T-helper 9 cell (primary cell): ENCODE measurements at places on chromosomes 11 and 22.

GRCh38 chr11:116580799-116581198, 192.0 kb downstream of the BUD13 start:
- DNase-seq: no peak

GRCh38 chr11:115741376-115742107, 237.3 kb upstream of the CADM1 start:
- DNase-seq: no peak

GRCh38 chr22:24144778-24145085, 36.6 kb upstream of the SUSD2 start:
- DNase-seq: no peak

DNA sequence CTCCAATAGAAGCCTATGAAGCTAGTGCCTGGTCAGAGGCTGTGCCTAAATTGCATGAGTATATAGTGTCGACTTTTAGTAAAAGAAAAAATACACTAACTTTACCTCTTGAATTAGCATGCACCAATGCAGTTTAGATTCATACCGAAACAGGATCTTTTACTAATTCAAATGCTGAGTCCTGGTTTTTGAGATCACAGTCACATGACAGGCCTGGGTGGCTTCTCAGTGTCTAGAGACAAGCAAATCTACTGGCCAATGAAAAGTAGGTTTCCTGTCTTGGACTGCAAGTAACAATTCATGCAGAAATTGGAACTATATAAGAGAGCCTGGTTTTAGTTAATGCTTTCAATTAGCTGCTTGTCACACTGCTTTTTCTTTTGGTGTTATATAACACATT, 7.2 kb downstream of the ARHGEF12 start:
- DNase-seq: no peak

GRCh38 chr22:45310331-45310976, 720 bp downstream of the FAM118A start:
- no peak for DNase-seq

DNA sequence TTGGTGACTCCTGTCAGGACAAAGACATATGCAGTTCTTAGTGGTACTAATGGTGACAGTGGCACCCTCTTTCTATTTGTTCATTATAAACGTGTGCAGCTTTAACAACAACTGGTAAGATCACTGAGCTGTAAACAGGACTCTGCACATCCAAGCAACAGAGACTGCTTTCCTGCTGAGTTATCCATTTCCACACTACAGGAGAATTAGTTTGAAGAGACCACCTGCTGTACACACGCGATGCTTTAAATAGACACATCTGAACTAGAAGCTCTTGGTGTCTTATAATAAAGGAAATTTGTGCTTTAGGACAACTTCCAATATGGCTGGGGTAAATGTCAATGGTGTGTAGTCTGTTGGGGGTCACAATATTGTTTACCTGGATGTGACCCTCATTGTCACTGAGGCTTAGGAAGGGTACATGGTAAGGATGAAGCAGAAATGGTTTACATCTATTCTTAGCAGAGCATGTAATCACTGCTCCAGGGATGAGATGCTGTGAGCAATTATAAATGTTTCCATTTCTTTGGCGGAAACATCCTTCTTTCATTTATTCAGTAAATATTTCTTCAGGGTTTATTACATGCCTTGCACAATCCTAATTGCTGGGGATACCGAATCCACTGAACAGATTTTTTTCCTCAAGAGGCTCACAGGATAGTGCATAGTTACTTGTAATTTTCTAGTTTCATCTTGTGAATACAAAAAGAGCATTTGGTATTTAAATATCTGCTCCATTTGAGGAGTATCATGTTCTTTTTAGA, 354.0 kb upstream of the CCDC90B start:
- DNase-seq: no peak

DNA sequence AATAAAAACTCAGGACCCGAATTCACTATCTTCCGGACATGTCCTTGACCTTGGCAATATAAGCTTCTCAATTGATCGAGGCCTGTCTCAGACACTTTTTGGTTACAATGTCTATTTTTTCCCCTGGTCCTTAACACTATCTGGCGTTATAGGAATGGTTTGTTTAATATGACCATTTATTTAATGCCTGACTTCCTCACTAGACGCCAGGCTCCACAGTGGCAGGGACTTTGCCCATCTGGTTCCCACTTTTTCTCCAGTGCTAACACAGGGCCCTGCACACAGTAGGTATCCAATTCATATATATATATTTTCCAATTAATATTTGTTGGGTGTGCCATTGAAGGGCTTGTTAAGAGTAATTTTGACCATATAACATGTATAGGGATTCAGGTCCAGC, 7.9 kb upstream of the CBX6 start:
- DNase-seq: no peak

DNA sequence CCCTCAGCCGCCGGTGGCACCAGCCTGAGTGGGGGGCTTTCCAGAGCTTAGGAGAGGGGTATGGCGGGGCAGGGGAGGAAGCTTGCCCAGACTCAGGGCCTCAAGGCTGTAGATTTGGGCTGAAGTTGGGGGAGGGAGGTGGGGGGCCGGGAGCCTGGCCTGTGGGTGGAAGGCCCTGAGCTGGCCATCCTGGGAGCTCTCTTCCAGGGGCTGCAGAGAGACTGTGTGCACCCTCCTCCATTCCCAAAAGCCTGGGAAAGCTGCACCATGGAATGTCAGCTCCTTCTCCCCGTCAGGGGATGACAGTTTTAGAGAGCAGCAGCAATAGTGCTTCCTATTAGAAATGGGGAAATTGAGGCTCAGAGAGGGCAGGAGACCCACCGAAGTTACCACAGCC, 1.0 kb downstream of the SYT12 start:
- DNase-seq: no peak

DNA sequence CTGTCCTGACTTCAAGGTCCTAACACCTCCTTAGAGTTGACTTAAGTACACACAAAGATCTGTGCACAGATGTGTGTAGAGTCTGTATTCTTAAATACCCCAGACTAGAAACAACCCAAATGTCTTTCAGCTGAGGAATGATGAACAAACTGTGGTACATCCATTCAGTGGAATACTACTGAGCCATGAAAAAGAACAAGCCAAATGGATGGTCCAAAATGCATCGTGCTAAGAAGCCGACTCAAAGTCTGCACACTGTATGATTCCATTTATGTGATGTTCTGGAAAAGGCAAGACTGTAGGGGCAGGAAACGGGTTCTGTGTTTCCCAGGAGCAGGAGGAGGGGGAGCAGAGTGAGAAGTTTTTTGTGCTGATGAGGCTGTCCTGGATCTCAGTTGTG, 56.7 kb upstream of the LINC01488 start:
- no peak for DNase-seq

DNA sequence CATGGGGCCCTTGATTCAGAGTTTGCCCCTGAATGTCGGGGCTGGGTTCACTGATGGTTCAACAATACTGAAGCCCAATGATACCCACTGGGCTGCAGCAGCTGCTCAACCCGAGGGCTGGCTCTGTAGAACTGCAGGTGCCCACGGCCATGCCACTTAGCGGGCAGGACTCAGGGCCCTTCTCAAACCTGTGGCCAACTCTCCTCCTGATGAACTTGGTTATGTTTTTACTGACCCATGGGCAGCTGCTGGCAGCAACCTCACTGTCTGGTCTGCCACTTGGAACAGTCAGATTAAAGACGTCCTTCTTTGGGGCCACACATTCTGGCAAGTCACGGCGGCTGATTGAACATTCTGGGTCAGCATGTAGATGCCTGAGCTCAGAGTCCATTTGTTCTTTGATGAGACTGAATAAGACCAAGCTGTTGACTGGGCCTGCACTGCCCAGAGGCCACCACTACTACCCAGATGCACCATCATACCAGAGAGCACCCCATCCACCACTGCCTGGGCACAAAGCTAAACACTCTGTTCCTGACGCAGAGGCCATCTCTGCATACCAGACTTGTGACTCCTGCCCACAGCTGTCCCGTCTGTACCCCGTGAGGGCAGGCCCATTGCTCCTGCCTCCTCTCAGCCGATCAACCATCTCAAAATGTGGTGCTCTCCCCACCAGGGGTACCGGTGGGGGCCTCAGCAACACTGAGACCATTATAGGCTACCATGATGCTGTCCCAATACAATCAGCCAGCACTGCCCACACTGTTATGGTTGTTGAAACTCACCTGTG, 67.8 kb downstream of the SHANK2 start:
- no peak for DNase-seq

DNA sequence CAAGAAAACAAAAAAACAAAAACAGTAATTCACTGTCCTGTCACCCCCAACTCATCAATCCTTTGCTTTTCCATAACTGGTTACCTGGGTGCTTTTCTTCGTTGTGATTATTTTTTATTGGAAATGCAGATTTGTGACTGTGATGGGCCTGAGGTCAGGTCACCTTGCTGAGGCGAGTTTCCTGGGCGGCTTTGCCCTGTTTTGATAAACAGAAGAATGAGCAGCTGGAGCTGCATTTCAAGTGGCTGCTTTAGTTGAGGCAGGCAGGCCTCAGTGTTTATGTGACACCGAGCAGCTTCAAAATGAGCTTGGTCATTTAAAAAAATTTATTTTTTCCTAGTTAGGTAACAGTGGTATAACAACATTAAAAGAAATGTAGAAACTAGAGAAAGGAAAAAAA, 22.2 kb downstream of the PTPRJ start:
- no peak for DNase-seq

GRCh38 chr11:73350908-73351636, 25.1 kb upstream of the RELT start:
- DNase-seq: peak; percentile 37

GRCh38 chr11:63837739-63838138, 1.2 kb upstream of the MARK2 start:
- DNase-seq: no peak

DNA sequence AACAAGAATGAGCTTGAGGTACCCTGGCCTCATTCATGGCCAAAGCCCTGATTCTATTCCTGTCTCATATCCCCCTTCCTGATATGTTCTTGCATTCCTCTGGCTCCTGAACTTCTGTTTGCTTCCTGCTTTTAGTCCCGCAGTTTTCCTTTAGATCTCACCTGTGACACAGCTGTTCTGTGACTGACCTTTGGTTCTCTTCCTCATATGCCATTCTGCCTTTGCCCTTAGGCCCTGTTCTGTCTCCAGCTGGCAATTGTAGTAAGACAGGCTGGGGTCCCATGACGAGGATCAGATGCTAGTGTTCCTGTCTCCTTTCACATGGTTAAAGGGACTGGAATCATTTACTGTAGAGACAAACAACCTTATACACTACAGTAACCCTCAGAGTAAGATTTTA, 59.0 kb upstream of the PDE3B start:
- DNase-seq: no peak

DNA sequence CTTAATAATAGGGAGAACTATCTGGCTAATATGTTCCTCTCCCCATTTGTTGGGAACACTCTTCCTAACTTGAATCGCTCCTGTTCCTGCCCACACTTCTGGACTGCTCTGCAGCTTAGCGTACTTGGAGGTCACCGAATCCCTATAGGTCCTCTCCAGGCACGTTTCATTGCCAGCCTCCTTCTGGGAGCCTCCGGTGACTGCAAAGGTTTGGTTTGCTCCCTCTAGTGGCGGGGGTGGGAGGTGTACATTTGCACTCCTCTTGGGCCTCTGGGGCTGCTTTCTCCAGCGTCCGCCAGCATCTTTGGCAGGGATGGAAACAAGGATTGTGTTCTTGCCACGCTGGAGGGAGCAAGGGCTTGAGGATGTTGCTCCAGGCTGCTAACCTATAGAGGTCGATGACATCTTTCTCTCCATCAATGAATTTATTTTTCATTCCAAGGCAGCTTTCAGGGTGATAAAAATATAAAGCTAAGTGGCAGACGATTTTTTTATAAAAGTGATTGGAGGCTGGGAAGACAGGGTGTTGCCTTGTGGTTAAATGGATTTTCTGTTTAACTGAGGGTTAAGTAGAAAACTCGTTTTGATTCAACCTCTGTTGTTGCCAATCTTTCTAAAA, 48.7 kb downstream of the TSPAN18 start:
- DNase-seq: peak; percentile 57

GRCh38 chr11:131409345-131409744, 38.9 kb downstream of the NTM start:
- DNase-seq: no peak

GRCh38 chr11:118662401-118663271, 16.8 kb downstream of the TREH start:
- DNase-seq: no peak

DNA sequence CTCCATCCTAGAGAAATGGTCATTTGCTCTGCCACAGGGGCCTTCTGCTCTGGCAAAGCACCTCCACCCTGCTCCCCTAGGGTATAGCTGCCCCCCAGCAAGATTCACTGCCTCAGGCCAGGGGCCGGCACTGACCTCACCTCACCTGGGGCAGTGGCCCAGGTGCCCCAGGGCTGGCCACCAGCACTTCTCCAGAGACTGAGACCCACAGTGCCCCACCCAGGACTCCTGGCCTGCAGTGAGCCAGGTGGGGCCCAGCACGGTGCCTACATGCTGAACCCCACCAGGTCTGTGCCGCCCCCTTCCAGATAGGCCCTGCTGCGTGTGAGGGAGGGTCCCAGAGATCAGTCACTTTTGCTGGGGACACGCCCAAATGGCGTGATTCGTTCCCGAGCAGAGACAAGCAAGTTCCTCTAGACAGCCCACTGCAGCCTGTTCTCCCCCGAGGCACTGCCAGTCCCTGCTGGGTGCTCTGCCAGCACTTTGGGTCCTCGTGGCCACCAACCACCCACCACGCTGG, 10.8 kb downstream of the GNB1L start:
- DNase-seq: no peak

DNA sequence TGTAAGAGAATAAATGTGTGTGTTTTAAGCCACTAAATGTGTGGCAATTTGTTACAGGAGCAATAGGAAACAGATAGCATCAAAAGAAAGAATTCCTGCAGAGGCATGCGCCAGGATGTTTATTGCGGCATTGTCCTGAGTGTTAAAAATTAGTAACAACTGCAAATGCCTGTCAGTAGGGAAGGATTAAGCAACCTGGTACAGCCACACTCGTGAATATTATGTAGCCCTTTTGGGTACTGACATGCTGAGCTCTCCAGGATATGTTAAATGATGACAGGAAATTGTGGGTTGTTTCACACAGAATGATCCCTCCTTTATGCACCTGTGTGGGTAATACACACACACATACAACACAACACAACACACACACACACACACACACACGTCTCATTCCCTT, 69.7 kb upstream of the MYOD1 start:
- DNase-seq: no peak

DNA sequence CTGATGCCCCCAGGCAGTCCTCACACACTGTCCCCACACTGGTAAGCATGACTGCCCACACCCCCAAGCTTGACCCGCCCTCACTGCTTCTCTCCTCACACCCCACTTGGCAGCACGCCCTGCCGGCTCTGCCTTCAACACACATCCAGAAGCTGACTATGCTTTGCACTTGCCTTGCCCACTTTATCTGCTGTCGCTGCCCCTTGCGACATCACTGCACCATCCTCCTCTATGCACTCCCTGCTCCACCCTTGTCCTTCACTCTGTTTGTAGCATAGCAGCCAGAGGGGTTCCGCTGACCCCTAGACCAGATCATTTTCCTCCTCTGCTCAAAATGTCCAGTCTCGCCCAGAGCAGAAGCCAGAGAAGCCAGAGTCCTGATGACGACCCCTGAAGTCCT, 25.3 kb upstream of the SLC25A1 start:
- no peak for DNase-seq

GRCh38 chr22:36215981-36216380, 14.4 kb upstream of the APOL4 start:
- DNase-seq: no peak

- DNase-seq: no peak
These were observed 3.5 kb upstream of the CELSR1 start for GRCh38 chr22:46540874-46541273.
